CD4-positive, alpha-beta T cell treated with Interleukin-4 for 1 hour (primary cell): ENCODE measurements at places on chromosomes 11 and 22.
A peak's percentile ranks its signal among the peaks of the same experiment; 100 is the strongest.

- peak; percentile 57 for DNase-seq
Measured at GRCh38 chr11:110376711-110377324, 52.9 kb upstream of the FDX1 start.

DNA sequence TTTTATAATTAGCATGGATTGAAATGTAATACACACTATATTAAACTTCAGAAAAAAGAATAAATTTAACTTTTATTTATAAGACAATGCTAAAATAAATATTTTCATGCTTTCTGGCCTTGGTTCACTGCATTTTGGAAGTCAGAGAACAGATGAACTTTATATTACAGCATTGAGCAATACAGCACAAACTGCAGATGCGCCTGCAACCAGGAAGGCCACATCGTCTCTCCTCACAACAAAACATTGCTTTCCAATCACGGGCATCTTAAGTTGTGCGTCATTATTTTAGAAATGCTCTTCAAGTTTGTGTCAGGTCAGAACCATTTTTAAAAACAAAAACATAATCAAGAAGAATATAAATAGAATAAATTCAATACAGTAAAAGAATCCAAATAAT, 89.3 kb upstream of the CEP126 start:
- no peak for DNase-seq

- no peak for DNase-seq
Measured at GRCh38 chr11:20990447-20990846, 321.1 kb downstream of the NELL1 start.

GRCh38 chr11:65382033-65382803, at the start of gene SLC25A45:
TSS of gene SLC25A45 (minus strand) at chr11:65382646. CDS start at chr11:65381951, 695 bp downstream.
- DNase-seq = peak; percentile 92

- DNase-seq = no peak
Measured at GRCh38 chr11:67256477-67257135, 9.7 kb upstream of the GRK2 start.

DNA sequence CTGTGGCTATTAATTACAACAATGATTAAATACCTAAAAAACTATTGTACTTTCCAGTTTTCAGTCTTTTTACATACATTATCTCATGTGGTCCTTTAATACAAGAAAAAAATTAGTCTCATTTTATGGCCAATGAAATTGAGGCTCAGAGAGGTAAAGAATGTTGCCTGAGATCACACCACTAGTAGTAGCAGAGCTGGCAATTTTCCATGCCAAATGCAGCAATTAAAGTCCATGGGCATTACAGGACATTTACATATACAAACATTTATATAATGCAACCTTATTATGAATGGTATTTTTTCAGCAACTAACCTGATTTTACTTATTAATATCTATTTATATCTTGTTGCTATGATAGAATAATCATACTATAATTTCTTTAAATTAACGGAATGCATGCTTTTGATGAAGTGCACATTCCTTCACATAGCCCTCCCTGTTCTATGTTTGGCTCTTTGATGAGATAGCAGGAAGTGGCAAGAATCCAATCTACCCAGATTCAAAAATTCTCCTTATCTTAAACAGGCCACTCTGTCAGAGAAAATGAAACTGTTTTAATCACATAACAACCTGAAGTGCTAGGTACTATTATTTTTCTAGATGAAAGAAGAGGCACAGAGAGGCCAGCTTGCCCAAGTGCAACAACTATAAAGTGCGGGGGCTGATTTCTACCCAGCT, 120.9 kb upstream of the LDLRAD3 start:
- DNase-seq = no peak

DNA sequence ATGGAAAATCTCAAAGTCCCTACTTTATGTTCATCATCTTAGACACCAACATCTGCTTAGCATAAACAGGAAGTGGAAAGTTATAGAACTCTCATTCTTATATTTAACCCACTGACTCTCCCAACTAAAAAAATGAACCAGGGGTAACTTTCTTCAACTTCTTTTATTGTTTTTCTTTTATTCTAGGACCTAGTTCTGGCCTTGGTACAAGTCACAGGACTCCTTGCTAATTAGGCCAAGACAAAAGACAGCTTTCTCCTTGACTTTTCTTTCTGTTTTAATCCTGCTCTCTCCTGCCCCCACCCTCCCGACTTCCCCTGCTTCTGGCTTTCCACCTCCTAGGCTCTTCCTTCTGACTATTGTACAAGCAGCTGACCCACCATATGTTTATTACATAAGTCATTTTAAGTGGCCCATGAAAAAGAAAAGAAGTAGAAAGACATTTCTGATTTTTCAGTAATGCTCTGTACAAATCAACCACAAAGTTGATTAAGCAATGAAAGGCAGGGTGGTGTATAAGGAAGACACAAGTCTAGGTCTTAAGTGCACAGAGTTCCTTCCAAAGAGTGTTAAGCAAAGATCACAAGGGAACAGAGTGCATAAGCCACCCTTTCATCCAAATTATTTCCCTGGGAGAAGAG, 18.3 kb downstream of the JAML start:
- no peak for DNase-seq

GRCh38 chr11:82559609-82560008, 174.1 kb downstream of the FAM181B start:
- DNase-seq = no peak

DNA sequence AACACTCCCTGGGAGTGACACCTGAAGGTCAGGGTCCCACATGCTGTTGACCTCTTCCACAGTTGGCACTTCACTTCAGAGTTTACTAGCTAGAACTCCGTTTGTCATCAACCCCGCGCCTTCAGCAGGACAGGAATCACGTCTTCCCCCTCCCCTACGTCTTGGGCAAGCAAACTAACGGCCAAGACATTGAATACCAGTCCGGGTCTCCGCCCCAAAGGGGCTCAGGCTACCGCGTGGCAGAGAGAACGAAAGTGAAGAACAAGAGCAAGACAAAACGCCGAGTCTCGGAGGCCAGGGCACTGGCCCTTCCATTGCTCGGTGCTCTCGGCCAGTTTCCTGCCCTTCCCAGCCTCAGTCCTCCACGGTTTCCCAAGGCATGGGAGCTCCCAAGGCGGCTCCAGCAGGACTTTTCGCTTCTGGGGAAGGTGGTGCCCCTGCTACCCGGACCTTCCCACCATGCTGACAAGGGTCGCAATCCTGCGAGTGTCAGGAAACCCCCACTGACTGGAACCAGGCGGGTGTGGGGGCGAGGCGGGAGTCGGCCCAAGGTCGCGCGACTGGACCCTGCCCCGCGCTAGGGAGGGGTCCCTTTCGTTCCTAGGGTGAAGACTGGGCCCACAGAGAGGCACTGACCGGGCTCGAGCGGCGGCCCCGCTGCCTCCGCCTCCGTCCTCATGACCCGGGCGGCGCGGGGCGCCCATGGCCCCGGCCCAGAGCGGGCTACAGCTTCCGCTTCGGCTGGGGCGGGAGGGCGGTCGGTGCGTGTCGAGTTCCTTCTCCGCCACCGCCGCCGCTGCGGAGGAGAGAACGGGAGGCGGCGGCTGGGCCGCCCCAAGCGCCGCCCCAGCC, at the start of gene GUCD1:
TSS of gene GUCD1 (minus strand) at position 826 of the 852 bp plus-strand sequence. CDS start at position 679, 147 bp downstream.
- no peak for DNase-seq

DNA sequence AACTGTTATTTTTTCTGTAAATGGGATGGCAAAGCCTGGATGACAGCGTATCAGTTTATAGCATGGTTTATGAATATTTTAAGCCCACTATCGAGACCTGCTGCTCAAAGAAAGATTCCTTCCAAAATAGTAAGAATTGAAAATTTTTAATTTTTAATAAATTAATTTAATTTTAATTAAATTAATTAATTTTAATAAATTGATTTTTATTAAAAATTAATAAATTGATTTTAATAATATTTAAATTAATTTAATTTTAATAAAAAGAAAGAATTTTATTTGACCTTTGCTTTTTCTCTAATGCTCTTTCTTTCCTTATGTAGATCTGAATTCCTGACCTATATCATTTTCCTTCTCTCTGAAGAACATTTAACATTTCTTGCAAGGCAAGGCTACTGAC, 62.9 kb downstream of the EXT2 start:
- no peak for DNase-seq

GRCh38 chr11:37352485-37352884, 754.4 kb upstream of the RAG2 start:
- DNase-seq = no peak

- no peak for DNase-seq
Measured at GRCh38 chr11:85769771-85770170, 41.2 kb downstream of the SYTL2 start.

DNA sequence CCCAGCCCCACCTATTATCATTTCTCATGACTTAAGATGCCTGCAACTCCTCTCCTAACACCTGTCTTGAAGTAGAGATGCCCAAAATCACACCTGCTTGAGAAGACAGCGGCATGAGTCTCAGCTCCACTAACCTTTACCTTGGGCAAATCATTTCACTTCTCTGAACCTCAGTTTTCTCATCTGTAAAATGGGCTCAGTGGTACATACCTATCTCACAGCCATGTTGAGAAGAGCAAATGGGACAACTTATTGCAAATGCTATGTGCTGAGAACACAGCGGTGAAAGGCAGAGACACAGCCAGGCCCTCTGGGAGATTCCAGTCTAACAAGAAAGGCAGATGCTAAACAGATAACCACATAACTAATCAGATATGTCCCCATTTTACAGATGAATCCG, 7.8 kb downstream of the TST start:
- DNase-seq = no peak

DNA sequence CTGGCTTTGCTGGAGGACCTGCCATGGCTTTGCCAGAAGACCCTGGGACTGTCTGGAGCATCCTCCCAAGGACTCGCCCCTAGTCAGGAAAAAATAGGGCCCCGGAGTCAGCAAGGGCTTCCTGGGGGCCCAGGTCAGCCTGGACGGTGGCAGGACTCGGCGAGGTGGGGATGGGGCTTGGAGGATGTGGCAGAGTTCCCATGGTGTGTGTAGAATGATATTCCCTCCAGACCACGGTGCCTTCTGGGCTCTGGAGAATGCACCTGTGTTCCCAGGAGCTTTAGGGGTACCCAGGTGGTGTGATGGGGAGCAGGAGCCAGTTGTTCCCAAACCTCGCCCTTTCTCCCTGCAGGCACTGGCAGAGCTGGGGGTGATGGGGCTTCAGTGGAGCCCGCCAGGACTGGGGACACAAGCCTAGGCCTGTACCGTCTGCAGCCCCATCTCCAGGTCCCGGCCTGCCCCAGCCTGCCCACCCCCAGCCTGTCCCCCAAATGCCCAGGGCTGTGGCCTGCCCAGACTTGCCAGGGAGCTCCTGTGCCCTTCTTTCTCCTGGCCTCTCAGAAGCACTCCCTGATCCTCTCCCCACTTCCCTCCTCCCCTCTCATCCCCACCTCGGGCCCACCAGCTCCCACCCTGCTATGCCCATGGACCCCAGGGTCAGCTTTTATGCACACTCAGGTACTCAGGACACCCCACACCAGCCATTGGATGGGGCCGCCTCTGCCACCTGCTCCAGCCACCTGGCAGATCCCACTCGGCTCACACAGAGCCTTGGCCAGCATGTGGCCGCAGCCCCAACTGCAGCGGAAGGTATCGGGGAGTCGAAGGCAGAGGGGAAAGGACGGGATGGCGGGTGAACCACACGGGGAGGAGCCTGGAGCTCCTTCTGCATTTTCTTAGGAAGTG, 82.1 kb downstream of the CDKN1C start:
- no peak for DNase-seq

DNA sequence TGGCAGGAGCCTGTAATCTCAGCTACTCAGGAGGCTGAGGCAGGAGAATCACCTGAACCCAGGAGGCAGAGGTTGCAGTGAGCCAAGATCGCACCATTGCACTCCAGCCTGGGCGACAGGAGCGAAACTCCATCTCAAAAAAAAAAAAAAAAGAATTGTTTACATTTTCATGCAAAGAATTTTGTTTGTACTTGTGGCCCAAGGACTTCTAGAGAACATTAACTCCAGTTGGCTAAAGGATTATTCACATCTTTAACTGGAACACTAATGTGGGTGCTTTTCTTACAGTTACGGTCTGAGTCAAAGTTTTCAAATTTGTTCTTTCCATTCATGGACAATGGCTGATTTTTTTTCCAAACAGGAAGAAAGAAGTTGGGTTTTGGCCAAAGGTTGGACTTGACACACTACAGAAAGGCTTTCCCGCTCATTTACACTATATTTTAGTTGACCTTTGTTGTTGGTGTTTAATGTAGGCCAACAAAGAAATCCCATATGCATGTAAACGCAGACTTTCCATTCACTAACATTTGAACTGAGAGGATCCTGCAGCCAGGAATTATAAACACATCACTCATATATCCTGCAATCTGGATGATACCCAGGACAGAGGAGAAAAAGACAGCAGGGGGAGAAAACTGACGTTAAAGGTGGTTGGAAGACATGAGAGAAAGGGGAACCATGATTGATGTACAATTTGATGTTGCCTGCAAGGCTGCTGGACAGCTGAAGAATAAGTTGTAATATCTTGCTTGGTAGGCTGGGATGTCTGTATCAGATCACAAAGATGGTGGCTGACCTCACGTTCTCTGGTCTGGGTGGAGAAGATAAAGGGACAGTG, 13.1 kb downstream of the POU2AF1 start:
- no peak for DNase-seq

DNA sequence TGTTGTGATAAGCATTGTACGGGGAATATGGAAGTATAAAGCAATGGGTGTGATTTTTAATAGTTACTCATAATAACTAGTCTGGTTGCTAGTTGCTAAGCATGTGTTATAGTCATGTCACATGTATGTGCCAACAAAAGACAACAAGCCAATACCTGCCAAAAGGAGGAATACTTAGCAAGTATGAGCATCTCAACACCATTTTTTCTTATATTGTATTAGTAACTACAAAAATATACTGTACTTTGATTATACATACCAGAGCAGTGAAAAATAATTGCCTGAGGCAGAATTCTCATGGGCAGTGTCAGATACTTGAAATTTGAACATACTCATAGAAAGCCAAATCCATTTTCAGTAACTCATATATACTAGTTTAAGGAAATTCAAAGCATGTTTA, 62.4 kb upstream of the ALKBH3 start:
- DNase-seq = no peak

- no peak for DNase-seq
Measured at GRCh38 chr22:40413873-40414272, 43.5 kb downstream of the SGSM3 start.

GRCh38 chr11:118609380-118610224, 2.2 kb downstream of the PHLDB1 start:
- DNase-seq = peak; percentile 38

GRCh38 chr11:75090671-75091177, 6.0 kb downstream of the OR2AT4 start:
- DNase-seq = no peak

GRCh38 chr11:3163241-3163981, 1.7 kb downstream of the OSBPL5 start:
- DNase-seq = no peak

DNA sequence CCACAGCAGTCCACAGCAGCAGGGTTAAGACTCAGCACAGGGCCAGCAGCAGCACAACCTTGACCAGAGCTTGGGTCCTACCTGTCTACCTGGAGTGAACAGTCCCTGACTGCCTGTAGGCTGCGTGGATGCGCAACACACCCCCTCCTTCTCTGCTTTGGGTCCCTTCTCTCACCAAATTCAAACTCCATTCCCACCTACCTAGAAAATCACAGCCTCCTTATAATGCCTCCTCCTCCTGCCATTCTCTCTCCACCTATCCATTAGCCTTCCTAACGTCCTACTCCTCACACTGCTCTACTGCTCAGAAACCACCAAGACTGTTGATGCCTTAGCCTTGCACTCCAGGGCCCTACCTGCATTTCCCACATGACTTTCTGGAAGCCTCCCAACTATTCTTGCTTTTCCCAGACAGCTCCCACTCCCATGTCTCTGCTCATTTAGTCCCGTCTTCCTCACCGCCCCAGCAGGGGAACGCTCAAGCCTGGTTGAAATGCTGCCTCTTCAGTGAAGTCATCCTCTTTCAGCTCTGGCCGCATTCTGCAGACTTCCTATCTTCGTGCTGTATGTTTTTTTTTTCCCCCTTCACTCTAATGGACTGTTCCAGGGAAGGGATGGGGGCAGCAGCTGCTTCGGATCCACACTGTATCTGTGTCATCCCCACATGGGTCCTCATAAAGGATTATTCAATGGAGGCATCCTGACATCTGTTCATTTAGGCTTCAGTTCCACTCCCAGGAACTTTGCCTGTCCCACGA, 3.3 kb downstream of the IL18BP start:
- no peak for DNase-seq
